Stomach (tissue), 19 donors: ENCODE measurements at places on chromosomes 4 and X. TPM values are rescaled to one million over a fixed set of nuclear protein-coding genes. Genes with fewer than 3 reads are reported as not detected.

GRCh38 chr4:114494246-114494803 is 104.3 kb upstream of the UGT8 start:
- DNase-seq = no peak

GRCh38 chrX:71514367-71515037 is 18.4 kb upstream of the OGT start:
- DNase-seq = peak; percentile 1

DNA sequence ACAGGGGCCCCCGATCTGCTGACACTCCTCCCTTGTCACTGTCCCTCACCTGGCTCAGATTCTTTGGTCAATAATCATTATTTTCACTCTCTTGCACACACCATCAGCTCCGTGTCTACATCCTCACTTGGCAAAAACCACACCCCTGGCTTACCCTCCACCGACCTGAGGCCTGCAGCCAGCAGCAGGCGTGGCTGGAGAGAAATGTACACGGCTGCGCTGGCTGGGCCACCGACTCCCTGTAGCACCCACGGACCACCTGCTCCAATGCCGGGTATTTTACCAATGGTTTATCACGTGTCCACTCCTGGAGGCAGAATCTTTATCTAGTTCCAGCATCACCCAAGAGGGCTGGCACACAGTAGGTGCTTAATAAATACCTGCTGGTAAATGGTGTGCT is 98.4 kb downstream of the WFS1 start:
- no peak for DNase-seq

- DNase-seq = no peak
These were observed 218.8 kb downstream of the MGST2 start for GRCh38 chr4:139884438-139884837.

DNA sequence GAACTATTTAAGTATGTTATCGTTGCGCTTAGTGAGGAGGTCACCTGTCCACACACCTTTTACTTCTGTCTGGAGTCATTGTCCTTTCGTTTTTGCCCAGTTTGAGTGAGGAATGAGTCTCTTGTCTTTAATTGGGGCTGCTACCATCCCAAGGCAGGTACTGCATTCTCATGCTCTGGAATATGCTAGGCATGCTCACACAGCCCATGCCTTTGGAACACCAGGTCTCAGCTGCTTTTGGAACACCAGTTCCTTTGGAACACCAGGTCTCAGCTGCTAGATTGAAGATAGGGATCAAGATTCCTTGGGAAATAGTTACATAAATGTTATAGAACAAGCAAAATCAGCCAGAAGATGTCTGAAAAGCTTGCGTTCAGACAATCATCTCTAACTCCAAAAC is 73.1 kb downstream of the AREG start:
- DNase-seq = no peak

GRCh38 chr4:25403699-25404098 is 26.6 kb downstream of the ANAPC4 start:
- DNase-seq = no peak

Gene LRCH2
- total RNA-seq = 0.58 TPM

Gene DUX4
- not detected for total RNA-seq

Gene UGT2B7
- total RNA-seq = not detected

Gene IQSEC2
- 22.3 TPM for total RNA-seq

DNA sequence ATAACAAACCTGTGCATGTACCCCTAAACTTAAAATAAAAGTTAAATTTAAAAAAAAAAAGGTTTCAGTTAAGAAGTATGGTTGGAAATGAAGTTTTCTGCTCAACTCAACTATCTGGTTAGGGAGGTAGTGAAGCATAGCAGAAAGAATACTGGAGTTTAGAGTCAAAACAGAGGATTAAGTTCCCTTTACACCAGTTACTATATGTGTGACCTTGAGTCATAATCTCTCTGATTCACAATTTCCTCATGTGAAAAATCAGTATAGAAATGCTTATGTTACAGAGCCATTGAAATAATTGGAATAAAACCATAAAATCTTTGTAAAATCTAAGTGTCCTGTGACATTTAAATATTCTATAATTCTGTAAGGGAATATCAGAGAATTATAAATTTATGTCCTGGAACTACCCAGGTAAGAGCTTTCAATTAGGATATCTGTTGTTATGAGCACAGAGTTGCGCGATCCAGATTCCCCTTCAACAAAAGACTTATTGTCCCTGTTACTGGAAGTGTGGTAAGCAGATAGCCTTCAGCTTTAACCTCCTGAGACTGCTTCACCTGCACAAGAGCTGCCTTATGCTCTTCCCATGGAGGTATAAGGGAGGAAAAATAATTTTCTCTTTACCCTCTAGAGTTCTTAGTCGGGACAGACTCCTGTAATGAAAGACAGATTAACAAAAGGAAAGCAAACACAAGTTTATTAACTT is 203.8 kb upstream of the NRK start:
- DNase-seq = peak; percentile 2
